ENCODE measurements at places on chromosomes 3 and 15. TPM values are rescaled to one million over a fixed set of nuclear protein-coding genes. Genes with fewer than 3 reads are reported as not detected.

Gene RAB6B
- 15.5 TPM for total RNA-seq

Gene SAMD7
- not detected for total RNA-seq

Gene ARPP21
- 0.12 TPM for total RNA-seq

Gene MESP2
- total RNA-seq, result 0.36 TPM

Gene ETFA
- total RNA-seq, result 109 TPM

Gene DUOXA2
- not detected for total RNA-seq

Gene LCTL
- total RNA-seq, result 2.1 TPM

Gene HRG
- total RNA-seq, result not detected

Gene CA12
- total RNA-seq, result 1.1 TPM

Gene TMEM42
- 9.5 TPM for total RNA-seq

Gene BCHE
- total RNA-seq, result 52.9 TPM

GRCh38 chr3:136281966-136282520 is 31.9 kb downstream of the PCCB start:
- DNase-seq, result no peak

DNA sequence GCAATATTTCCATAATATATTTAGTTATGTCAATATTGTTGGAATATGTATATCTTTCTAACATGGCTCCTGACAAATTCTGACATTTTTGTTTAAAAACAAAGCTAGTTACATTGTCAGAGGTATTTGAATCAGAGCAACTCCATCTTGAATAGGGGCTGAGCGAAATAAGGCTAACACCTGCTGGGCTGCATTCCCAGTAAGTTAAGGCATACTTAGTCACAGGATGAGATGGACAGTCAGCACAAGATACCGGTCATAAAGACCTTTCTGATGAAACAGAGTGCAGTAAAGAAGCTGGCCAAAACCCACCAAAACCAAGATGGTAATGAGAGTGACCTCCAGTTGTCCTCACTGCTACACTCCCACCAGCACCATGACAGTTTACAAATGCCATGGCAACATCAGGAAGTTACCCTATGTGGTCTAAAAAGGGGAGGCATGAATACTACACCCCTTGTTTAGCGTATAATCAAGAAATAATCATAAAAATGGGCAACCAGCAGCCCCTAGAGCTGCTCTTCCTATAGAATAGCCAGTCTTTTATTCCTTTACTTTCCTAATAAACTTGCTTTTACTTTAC is 30.4 kb downstream of the RPL22L1 start:
- DNase-seq, result no peak

GRCh38 chr15:62833646-62834045 is 208.9 kb upstream of the TPM1 start:
- no peak for DNase-seq

GRCh38 chr3:121654493-121655385 is 6.0 kb downstream of the HCLS1 start:
- no peak for DNase-seq

DNA sequence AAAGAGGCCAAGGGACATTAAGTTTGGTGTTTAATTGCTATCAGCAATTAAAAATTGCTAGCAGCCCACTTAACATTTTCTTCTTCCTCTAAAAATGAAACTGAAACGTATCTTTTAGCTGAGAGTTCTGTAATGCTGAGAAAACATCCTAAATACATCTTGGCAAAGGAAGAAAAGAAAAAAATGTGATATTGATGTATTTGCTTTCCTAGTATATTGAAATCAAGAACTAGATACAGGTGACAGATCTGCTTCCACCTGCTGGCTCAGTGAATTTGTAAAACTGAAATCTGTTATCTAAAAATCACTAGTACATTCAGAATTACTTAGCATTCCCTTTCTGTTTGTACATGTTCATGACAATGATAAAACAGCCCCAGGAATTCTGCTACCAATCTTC is 283.2 kb downstream of the ZBTB20 start:
- DNase-seq, result no peak

DNA sequence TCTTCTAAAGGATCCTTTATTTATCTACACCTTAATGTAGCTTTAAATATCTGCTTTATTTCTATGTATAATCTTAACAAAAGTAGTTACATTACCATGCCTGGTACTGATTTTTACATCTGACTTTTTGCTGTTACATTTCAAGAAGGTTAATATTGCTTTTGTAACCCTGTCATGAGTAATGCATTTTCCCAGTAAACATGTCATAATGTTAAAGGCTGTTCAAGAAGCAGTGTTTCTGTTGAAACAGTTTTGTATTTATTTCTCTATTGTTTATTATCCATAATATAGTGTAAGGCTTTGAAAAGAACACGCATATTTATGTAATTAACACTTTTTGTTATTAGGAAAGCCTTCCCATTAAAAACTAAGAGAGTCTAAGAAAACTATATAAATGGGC is 98.5 kb upstream of the SOX2 start:
- DNase-seq, result no peak

GRCh38 chr3:111870620-111871019 is 11.6 kb downstream of the PHLDB2 start:
- no peak for DNase-seq

- DNase-seq, result no peak
These were observed 193.0 kb downstream of the IL20RB start for GRCh38 chr3:137150825-137151224.

- DNase-seq, result no peak
These were observed 199.6 kb downstream of the FMN1 start for GRCh38 chr15:32994810-32995424.

DNA sequence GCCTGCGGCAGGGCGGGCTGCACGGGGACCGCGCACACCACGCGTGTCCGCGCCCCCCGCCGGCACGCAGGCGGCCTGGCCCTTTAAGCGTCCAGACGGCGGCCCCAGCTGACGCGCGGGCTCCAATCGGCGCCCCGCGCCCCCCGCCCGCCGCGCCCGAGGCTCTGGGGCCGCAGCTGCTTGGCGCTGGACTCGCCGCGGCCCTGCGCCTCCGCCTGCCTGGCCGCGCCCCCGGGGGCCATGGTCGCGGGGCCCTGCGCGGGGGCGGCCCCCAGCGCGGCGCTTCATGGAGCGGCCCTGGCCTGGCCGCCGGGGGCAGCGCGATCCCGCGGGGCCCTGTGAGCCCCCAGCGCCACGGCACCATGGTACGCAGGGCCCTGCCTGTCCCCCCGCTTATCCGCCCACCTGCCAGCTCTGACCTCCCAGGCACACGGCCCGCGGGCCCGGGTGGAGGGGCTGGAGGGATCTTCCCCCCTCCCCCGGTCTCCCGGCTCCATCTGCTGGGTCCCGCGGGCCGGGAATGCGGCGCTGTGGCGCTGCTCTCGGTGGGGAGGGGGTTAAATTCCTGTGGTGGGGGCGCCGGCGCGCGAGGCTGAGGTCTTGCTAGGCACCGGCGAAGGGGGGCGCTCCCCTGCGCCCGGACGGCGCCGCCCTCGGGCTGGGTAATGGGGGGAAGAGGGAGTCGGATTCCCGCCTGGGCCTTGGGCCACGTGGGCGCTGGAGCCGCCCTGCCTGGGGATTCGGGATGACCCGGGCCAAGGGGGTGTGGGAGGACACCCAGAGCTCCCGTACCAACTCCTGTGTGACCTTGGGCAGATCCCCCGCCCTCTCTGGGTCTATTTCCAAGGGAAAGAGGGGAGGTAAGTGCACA is 1.1 kb downstream of the ZBTB47 start:
- DNase-seq, result peak; percentile 39

DNA sequence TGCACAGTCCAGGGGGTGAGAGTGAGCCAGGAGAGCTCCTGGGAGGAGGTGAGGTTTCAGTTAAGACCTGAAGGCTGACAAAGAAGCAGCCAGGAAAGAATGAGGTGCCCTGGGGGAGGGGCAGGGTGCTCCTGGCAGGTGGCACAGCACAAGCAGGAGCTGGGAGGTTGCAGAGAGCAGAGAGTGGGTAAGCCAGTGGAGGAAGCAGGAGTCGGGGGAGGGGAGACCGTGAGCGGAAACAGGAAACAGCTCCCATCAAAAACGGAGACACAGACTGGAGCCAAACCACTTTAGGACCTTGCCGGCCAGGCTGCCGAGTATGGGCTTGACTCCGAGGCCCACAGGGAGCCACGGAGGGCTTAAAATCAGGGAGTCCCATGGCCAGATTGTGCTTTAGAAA is 12.1 kb upstream of the FBLN2 start:
- no peak for DNase-seq

GRCh38 chr3:98026425-98027084 is 8.6 kb downstream of the GABRR3 start:
- DNase-seq, result no peak

DNA sequence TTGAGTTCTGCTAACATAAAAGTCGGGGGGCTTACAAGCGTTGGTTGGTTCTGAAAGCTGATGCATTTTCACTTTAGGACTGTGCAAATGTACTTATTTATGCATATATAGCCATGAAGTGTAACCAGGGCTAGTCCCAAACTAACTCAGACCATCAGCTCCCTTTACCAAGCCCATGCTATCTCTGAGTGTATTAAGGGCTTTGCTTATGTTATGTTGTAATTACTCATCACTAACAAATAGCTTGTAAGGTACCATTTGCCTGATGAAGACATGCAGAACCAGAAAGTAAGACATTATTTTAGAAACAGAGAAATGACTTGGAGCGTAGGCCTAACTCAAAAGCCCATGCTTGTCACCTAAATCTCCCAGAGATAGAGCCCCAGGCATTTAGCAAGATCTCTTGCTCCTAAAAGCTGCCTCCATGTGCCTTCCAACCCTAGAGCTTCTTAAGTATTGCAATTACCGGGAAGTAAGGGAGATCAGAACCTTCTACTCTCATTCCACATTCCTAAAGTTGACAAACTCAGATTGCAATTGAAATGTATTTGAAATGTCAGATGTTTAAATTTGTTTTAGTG is 362.9 kb upstream of the RBMS3 start:
- no peak for DNase-seq
